ENCODE measurements at places on chromosomes 3 and 15.

DNA sequence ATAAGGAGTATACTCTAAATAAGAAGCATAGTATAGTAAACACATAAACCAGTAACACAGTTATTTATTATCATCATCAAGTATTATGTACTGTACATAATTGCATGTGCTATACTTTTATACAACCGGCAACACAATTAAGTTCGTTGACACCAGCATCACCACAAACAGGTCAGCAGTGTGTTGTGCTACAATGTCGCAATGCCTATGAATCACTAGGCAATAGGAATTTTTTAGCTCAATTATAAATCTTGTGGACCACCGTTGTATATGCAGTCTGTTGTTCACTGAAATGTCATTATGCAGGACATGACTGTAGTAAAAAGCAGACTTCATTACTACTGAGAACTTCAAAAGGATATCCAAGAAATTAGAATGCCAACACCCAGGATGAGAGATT lies 177.0 kb downstream of the PDCD6IP start:
- no peak for DNase-seq

DNA sequence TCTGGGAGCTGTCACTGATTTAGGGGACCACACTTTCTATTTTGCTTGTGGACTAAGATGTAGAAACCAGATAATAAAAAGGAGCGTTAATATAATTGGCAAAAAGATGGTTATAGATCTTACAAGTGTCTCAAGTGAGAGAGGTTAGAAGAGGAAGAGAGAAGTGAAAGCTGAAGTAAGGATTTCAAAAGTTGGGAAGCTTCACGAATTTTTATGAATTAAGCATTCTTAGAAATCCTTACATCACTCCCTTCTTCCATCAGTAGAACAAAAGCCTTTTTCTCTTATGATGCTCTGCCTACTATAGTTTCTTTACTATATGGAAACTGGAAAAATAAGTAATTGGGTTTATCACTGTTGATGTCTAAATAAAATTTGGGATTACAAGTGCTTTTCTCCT lies 146.5 kb downstream of the FNDC3B start:
- DNase-seq: no peak

DNA sequence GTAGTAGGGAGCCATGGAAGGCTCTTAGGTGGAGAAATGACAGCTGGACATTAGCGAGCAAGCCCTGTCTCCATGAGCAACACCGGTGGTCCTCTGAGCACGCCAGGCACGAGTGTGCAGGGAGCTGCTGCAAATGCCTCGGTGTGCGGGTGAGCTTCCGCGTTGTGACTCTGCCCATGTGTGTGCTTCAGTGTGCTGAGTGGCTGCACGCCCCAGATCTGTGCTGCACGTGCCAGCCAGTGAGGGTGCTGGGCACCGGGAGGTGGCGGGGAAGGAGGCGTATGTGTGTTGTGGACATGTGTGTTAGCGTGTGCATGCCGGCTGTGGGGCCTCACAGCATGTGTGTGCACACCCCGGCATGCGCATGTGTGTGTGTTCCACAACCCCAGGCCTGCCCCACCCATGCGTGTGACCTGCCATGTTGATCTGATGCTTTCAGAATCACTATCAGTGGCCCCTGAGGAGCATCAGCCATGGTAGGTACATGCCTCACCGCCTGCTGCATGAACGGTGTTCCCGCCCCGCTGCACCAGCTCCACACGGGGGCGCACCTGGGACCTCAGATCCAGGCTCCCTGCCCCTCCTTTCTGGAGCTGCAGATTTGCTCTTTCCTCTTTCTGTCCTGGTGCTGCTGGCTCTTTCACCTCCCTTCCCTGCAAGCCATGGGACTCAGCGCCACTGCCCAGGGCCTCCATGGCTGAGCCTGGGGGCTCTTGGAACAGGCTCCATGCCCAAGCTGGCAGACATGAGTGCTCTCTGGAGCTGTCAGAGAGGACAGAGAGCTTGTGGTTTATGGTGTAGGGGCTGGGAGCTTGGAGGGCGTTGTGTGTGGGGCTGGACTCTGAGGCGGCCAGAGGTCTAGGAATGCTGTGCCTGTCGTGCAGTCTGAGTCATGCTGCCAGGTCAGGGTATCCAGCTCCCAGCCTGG lies 169.4 kb downstream of the TBC1D2B start:
- peak; percentile 79 for DNase-seq

DNA sequence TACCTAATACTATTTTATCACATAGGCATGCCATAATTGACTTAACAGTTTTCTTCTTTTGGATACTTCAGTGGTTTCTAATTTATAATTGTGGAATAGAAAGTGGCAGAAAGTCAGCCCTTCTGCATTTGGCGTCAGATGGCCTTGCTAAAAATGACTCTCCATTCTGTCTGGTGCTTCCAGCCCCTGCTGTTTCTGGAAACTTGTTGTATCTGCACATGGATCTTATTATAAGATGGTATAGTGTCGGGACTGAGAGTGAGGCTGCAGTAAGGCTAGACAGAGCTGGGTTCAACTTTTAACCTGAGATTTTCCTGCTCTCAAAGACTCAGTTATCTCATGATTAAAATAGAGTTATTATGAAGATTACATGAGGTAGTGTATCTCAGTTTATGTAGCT lies 74.8 kb upstream of the WDR72 start:
- no peak for DNase-seq

DNA sequence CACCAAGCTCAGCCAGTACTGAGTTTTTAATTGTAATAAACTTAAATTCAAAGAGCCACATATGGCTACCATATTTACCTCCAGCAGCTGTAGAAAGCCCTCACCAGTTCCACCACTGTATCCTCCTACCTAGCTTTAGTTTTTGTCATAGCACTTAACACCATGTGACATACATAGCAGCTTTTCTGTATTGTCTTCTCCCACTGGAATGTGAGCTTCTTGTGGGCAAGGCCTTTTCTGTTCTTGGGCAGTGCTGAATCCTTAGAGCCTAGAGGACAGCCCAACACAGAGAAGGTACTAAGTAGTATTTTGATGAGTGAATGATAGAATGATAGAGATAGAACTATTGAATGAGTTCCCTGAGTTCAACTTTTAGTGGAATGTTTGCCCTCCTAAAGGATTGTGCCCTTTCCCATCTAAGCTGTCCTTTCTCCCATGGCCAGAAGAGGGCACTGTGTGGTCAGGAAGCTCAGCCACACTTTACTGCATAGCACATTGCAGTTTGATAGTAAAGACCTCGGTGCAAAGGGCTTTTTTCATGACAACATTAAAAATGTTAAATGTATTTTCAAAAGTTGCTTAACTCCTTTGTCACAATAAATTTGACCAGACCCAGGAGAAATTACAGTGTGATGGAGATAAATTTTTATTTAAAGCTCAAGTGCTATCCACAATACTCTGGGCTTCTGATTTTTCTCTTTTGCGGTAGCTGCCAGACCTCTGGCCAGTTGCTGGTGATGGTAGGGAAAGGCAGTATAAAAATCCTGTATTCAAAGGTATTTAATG lies 115.8 kb downstream of the GHSR start:
- DNase-seq: peak; percentile 64

- DNase-seq: no peak
Measured at GRCh38 chr15:31606931-31607497, 280.4 kb downstream of the KLF13 start.

- no peak for DNase-seq
Measured at GRCh38 chr3:50819882-50820281, 145.2 kb downstream of the DOCK3 start.

GRCh38 chr15:60804986-60805949 lies 326.3 kb upstream of the ICE2 start:
- no peak for DNase-seq

DNA sequence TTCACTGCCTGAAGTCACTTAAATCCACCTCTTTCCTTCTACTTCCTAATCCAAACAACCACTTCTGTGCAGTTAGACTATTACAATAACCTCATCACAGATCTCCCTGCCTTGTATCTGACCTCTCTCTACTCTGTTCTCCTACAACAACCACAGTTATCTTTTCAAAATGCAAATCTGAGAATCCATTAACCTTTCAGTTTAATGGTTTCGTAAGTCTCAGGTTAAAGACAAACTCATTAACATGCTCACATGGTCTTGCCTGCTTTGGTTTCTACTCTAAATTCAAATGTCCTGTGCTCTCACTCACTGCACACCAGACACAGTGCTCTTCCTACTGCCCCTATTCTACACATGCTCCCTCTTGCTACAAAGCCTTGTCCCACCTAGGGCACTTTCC lies 406.5 kb upstream of the THBS1 start:
- DNase-seq: no peak

Measured in HuH-7 (cell line).